ENCODE measurements at places on chromosomes 7 and 10.

GRCh38 chr7:111763221-111763801 lies 201.0 kb upstream of the IMMP2L start:
- DNase-seq, result no peak

GRCh38 chr7:13890793-13891192 lies 98.7 kb downstream of the ETV1 start:
- no peak for DNase-seq

- DNase-seq, result no peak
These were observed 208.1 kb downstream of the TCF7L2 start for GRCh38 chr10:113158183-113158582.

- DNase-seq, result no peak
These were observed 147.0 kb downstream of the FANK1 start for GRCh38 chr10:126043389-126043788.

GRCh38 chr10:124390471-124391187 lies 28.1 kb downstream of the OAT start:
- no peak for DNase-seq

DNA sequence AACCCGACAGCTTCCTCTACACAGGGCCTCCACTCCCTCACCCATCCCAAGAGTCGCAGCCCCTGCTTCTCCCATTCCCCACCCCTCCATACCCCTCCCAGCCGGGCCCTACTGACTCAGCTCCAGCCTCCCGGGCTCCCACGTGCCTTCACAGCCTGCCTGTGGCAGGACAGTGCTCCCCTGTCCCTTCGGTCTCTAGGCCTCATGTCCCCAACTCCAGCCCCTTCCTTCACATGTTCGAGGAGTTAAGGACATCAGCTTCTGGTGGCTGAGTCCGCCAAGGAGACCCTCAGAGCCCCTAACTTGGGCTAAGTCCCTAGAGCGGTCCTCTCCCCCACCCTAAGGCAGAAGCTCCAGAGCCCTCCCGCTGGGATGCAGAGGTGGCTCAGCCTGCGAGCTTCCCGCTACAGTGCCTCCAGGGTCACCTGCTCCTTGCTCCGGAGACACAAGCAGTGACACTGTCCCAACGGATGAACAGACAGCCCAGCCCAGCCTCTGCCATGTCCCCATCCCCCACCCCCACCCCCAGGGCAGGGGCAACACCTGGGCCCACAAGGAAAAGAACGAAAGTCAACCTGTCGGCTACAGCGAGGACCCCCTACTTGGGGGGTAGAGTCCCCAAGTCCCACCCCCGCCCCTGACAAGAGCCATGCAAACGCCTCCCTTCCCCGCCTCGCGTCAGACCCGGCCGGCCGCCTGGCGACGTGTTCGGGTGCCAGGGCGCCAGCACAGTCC lies 716 bp downstream of the SMARCD3 start:
- DNase-seq, result no peak

- DNase-seq, result no peak
These were observed 15.1 kb upstream of the PRLHR start for GRCh38 chr10:118610577-118610976.

- no peak for DNase-seq
These were observed 221.6 kb downstream of the TMEM178B start for GRCh38 chr7:141295367-141295895.

- DNase-seq, result no peak
These were observed 66.4 kb upstream of the SCIN start for GRCh38 chr7:12504149-12504548.

GRCh38 chr10:68253346-68253745 lies 21.4 kb upstream of the ATOH7 start:
- DNase-seq, result no peak

DNA sequence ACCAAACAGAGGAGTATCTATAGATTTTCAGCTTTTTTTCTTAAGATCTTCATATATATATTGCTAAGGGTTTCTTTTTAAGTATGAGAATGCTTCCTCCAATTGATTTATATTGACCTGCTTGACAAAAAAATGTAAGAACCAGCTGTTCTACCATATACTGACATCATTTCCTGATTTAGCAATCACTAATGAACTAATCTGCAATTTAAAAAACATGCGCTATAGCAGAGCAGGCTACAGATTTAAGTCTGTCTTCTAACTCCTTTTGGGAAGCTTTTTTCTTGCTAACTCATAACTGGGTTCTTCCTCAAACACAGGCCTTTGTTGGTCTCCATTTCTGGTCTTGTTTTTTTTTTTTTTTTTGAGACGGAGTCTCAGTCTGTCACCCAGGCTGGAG lies 33.2 kb downstream of the ABCC2 start:
- no peak for DNase-seq

DNA sequence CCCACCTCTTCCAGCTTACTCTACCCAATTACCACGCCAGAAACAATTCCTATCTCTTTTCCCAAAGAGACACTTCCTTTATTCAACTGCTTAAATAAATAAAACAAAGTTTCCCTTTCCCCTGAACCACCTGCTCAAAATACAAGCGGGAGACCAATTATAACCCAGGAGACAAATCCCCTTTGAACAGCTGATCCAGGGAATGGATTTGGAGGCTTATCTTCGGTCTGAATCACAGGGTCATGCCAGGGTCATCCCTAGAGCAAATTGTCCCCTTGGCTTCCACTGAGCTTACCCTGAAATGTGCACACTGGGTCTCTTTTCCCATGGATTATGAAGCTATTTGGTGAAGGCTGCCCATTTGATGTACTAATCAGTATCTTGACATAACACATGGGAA lies 99.9 kb upstream of the JAZF1 start:
- no peak for DNase-seq

- no peak for DNase-seq
These were observed 65.1 kb downstream of the MARCHF5 start for GRCh38 chr10:92356041-92356440.

DNA sequence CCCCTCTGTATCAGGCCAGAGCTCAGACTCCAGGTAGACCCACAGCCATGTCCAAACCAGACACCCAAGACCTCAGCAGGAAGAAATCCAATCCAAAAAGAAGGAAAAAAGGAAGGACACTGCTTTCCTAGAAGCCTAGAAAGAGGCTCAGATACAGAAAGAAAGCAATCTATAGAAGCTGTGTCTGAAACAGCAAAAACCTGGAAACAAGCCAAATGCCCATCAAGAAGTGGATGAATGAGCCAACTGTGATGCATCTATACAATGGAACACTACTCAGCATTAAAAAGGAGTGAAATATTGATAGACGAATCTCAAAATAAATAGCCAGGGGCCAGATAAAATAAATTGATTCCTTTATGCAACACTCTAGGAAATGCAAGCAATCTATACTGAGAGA lies 31.6 kb downstream of the GRB10 start:
- no peak for DNase-seq

GRCh38 chr10:60823324-60823723 lies 45.0 kb downstream of the CDK1 start:
- DNase-seq, result no peak

DNA sequence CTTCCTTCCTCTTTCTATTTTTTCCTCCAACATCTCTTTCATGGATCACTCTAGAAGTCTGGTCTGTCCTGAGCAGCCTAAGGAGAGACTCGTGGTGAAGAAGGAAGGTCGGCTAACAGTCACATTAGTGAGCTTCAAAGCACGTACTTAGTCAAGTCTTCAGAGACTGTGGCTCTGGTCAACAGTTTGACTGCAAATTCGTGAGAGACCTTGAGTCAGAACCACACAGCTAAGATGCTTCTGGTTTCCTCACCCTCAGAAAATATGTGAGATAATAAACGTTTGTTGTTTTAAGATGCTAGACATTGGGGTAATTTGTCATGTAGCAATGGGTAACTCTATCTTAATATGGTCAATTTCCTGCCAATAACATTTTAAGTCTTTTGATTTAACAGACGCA lies 126.2 kb upstream of the LRRN3 start:
- DNase-seq, result no peak

GRCh38 chr7:29921404-29922010 lies 68.1 kb downstream of the SCRN1 start:
- DNase-seq, result no peak

- no peak for DNase-seq
These were observed 32.4 kb upstream of the GRB10 start for GRCh38 chr7:50815138-50815537.

All from stimulated activated CD8-positive, alpha-beta memory T cell treated with anti-CD3 and anti-CD28 coated beads, Interleukin-7, amount 100 ng/mL, for 1 hour (primary cell).